ENCODE measurements at places on chromosomes 3 and 15.

DNA sequence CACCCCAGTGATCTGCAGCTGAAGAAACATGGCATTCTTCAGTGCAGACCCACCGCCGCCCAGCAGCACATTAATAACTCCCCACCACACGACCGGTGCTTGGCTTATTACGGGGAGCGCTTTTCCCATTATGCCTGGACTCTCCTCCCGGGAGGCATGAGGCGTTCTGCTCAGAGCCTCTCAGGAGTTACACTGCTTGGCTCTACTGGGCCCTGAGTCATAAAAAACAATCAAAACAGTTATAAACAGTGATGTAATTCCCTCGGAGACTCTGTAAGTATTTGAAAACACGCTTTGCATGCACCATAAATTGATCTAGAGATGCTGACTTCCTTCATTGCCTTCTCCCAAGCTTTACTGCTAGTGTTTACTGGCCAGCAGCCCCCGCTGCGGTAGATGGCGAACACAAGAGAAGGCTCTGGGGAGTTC is 77.1 kb upstream of the SNRPA1 start:
- no peaks in the 10 kb centered on the region for H3K4me1 ChIP-seq
- peak; percentile 40 for DNase-seq
- H3K36me3 ChIP-seq: no peaks in the 10 kb centered on the region

DNA sequence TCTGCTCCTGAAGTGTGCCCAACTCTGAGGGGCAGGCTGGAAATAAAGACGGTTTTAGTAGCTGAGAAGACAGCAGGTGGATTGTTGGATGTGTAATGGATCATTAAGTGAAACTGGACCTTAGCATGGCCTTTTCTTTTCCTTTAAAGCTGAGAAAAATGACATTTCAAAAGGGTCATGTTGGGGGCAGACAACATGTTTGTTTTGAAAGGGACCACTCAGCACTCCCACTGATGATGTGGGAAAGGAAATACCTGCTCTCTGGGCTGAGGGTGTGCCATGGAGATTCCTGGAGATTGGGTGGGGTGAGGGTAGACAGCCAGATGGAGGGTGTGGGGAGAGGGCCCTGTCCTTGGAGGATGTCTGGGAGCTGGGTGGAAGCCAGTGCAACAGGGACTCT is 38.4 kb downstream of the ANAPC13 start:
- no peak overlapping the region for H3K27ac ChIP-seq
- no peaks in the 10 kb centered on the region for H3K27me3 ChIP-seq
- no peak for DNase-seq
- H3K36me3 ChIP-seq: no peaks in the 10 kb centered on the region
- H3K4me3 ChIP-seq: no peak overlapping the region

DNA sequence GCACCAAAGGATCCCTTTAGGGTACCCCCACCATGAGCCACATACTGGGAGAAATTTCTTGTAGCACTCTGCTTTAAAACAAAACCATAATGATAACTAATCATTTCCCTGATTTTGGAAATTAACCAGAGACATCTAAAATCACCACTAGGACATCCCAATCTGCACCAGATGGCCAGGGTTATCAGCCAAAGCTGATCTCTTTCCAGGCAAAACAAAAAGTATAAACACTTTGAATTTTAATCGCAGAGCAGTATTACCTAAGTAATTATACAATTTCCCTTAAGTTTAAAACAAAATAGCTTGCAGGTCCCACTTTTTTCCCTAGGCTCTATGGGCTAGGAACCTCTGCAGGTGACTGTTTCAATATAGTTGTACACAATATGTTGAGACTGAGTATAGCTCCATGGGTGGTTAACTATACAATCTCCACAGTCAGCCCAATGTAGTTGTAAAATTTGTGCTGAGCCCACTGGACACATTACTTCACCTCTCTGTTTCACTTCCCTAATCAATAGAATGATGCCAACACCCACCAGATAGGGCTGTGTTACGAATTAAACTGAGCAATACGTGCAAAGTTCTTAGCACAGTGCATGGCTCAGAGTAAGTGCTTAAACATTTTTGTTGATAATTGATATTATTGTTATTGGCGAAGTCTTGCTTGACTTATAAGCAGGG is 629 bp upstream of the NOX5 start:
- H3K27ac ChIP-seq: no peak overlapping the region
- no peaks in the 10 kb centered on the region for H3K27me3 ChIP-seq
- no peak for DNase-seq
- no peak overlapping the region for H3K4me3 ChIP-seq
- H3K4me1 ChIP-seq: no peaks in the 10 kb centered on the region

GRCh38 chr3:139260793-139261736 is 82.8 kb upstream of the MRPS22 start:
- no peak overlapping the region for H3K27ac ChIP-seq
- no peaks in the 10 kb centered on the region for H3K4me1 ChIP-seq
- H3K36me3 ChIP-seq: no peaks in the 10 kb centered on the region
- peaks cover 16% of the 10 kb centered on the region for H3K27me3 ChIP-seq
- H3K4me3 ChIP-seq: no peak overlapping the region

DNA sequence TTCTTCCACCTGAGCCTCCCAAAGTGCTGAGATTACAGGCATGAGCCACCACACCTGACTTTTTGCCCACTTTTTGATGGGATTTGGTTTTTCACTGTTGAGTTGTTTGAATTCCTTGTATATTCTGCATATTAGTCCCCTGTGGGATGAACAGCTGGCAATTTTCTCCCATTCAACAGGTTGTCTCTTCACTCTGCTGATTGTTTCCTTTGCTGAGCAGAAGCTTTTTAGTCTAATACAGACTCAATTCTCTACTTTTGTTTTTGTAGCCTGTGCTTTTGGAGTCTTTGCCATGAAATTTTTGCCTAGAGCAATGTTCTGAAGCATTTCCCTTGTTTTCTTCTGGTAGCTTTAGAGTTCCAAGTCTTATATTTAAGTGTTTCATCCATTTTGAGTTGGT is 62.7 kb upstream of the MFGE8 start:
- H3K27me3 ChIP-seq: no peaks in the 10 kb centered on the region
- no peaks in the 10 kb centered on the region for H3K4me1 ChIP-seq
- no peak overlapping the region for H3K27ac ChIP-seq
- peak; percentile 78 for DNase-seq
- no peak overlapping the region for H3K4me3 ChIP-seq

All from cardiac muscle cell (in vitro differentiated cells and primary cell).